ENCODE measurements at places on chromosomes 16 and 17.

- no peak for DNase-seq
Measured at GRCh38 chr17:55341432-55341831, 76.7 kb downstream of the HLF start.

DNA sequence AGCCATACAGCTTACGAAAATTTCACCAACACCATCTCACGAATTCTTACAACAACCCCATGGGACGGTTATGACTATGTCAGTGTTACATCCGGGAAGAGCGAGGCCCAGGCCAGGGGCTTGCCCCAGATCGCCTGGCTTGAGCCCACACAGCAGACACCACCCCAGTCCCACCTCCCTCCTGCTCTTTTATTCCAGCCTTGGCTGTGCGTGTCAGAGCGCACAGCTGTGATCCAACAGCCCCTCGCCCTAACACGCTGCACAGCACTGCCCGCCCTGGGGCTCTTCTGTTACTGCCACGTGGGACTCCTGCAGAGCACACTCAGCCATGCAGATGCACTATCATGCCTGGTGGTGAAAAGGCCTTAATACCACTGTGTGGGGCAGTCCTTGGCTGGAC is 127.9 kb downstream of the ENGASE start:
- DNase-seq: no peak

GRCh38 chr17:65332375-65332774 is 195.2 kb downstream of the RGS9 start:
- DNase-seq: peak; percentile 27

DNA sequence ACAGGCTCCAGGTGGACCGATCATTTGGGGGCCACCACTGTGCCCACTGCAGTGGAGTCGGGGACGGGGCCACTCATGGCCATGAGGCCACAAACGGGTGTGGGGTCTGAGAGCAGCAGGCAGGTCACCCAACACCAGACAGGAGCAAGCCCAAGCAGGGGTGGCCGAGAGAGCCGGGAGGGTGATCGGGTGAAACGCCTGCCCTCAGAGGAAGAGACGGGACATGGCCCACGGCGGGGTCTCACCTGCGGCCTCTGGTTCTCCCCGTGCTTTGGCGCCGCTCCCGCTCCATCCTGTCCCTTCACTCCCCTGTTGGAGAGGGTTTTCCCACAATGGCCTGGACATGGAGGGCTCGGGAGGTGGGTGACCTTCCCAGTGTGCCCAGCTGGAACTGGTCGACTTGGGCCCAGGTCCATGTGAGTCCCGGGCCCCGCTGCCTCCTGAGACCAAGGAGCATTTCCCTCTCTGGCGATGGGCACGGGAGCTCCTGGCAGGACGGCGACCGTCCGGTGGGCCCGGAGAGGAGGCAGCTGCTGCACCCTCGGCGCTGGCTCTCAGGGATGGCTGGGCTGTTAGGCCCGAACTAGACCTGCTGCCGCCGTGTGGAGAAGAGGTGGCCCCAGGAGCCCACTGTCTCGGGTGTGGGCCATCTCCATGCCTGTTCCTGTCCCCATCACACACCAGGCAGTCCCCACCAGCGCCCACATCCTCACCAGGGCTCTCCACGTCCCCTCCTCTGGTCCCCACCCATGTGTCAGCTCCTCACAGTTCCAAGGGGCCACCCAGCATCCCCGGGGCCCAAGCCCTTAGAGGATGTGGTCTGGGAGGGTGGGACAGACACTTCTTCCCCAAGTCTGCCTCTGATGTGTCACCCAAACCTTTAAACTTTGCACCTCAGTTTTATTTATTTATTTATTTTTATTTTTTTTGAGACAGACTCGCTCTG is 13.4 kb upstream of the BAHCC1 start:
- no peak for DNase-seq

DNA sequence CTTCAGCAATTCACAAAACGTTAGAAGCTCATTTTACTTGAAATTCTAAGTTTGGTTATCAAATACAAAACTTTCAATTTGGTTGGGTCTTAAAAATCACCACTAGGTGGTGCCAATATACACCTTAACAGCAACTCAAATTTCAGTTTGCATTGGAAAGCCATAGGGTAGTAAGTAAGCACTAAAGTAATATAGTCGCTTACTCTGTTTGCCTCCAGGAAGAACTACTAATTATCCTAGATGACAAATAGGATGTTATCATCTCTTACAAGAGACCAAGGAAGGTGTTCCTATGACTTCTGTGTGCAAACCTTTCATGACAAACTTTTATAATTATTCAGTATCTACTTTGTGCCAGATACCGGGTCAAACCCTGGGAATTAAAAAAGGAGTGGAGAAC is 93.3 kb downstream of the MYO1D start:
- DNase-seq: peak; percentile 75

- DNase-seq: no peak
Measured at GRCh38 chr17:77649717-77650211, 308.7 kb upstream of the TNRC6C start.

DNA sequence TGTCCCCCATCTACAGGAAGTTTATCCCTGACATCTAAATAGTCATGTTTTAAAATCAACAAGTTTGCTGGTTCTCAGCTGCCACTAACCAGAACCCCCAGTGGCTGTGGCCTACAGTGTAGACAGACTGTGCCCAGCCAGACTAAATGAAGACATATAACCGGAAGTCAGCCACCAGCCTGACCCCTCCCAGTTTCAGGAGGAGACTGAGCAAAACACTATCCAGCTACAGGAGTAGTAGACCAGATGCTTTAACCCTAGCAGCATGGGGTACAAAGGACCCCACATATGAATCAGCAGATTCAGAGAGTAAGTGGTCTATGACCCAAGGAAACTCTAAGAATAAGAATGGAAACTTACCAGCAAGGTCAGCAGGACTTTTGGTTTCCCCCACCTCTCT is 83.4 kb downstream of the HIC1 start:
- DNase-seq: peak; percentile 11

- DNase-seq: no peak
Measured at GRCh38 chr17:44362949-44363612, 572 bp downstream of the FAM171A2 start.
